NCI-H1092 (cell line): ENCODE measurements at places on chromosomes 3 and 15.

- DNase-seq: no peak
Observed at GRCh38 chr15:60745469-60746061, 266.6 kb upstream of the ICE2 start.

GRCh38 chr15:74317820-74318375 lies 49.5 kb downstream of the CYP11A1 start:
- DNase-seq: peak; percentile 86

DNA sequence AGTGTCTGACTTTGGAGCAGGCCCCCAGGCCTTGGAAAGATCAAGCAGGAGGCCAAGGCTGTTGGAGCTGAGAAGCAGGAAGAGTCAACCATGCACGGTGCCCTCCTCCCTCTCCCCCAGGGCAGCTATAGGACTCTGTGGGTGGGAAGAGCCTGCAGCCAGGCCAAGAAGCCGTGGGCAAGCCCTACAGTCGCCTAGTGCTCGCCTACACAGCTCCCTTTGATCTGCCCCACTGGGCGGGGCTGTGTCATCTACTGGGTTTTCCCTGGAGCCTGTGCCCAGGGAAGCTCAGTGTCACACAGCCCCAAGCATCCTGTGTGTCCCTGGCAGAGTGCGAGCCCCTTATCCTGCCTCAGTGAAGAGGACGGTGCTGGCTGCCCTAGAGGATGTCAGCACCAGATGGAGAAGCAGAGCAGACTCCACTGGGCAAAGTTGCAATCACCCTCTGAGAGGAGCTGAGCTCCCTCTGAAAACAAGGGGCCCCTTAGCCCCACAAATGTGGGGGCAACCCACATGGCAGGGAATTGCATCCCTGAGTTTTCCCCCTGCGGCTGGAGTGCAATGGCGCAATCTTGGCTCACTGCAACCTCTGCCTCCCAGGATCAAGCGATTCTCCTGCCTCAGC lies 72.2 kb downstream of the KLF13 start:
- DNase-seq: no peak

- no peak for DNase-seq
Observed at GRCh38 chr3:14863333-14864100, 44.8 kb downstream of the FGD5 start.

- no peak for DNase-seq
Observed at GRCh38 chr3:160883373-160883772, 127.3 kb downstream of the PPM1L start.
